ENCODE measurements at places on chromosomes 12 and 14.
A peak's percentile ranks its signal among the peaks of the same experiment; 100 is the strongest.

- DNase-seq, result no peak
These were observed 43.1 kb upstream of the GTF2A1 start for GRCh38 chr14:81263777-81264410.

GRCh38 chr14:89588840-89589296 lies 171.8 kb upstream of the FOXN3 start:
- no peak for DNase-seq

- DNase-seq, result no peak
These were observed 53.4 kb downstream of the LTBP2 start for GRCh38 chr14:74558655-74559054.

DNA sequence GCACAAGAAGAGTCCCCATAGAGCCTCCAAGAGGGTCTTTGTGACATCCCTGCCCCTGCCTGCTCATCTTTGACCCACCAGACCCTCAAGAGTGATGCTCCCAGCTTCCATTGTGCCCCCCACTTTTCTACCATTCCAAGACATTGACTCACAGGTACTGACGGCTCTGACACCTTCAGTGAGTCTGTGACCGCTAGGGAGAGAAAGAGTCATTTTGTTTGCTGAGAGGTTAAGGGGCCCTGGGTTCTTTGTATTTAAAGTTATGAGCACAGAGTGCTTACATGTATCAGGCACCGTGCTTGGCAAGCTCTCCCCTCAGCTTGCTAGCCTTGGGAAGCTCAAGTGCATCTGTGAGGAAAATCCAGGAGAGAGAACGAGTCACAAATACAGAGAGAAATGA lies 7.1 kb upstream of the KRT82 start:
- no peak for DNase-seq

GRCh38 chr12:100666588-100666987 lies 93.1 kb downstream of the GAS2L3 start:
- DNase-seq, result no peak

GRCh38 chr14:59920378-59920683 lies 387 bp downstream of the LRRC9 start:
- no peak for DNase-seq

- DNase-seq, result no peak
These were observed 36.5 kb upstream of the DYNC1H1 start for GRCh38 chr14:101927859-101928258.

DNA sequence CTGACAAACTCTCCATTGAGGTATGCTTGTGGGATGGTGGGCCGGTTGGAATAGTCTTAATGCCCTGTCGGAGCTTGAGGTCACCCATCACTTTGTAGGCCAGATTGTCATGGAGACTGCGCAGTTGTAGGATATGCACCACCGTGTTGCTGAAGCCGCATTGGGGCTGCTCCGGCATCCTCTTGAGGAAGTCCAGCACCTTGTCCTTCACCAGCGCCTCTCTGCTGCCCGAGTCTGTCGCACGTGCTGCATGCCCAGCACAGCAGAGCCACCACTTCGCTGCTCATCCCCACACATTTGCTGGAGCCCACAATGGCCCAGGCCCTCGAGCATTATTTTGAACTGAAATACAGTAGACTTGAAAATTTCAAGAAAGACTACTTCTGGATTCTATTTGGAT lies 61.8 kb downstream of the FBXO33 start:
- DNase-seq, result no peak

DNA sequence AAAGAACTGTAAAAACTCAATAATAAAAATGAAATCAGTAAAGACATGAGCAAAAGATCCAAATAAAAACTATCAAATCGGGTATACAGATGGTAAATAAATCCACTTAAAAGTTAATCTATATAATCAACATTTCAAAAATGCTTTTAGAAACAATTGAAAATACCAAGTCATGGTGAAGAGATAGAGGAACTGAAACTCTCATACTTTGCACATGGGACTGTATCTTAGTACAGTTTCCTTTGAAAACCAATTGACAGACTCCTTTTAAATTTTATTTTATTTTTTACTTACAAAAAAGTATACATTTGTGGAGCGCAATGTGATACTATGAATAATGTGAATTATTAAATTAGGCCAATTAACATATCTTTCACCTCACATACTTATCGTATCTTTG lies 98.6 kb upstream of the FAR2 start:
- no peak for DNase-seq

- DNase-seq, result no peak
These were observed 19.3 kb downstream of the EIF5 start for GRCh38 chr14:103353362-103353761.

GRCh38 chr14:96064866-96065265 lies 25.7 kb downstream of the C14orf132 start:
- DNase-seq, result no peak

DNA sequence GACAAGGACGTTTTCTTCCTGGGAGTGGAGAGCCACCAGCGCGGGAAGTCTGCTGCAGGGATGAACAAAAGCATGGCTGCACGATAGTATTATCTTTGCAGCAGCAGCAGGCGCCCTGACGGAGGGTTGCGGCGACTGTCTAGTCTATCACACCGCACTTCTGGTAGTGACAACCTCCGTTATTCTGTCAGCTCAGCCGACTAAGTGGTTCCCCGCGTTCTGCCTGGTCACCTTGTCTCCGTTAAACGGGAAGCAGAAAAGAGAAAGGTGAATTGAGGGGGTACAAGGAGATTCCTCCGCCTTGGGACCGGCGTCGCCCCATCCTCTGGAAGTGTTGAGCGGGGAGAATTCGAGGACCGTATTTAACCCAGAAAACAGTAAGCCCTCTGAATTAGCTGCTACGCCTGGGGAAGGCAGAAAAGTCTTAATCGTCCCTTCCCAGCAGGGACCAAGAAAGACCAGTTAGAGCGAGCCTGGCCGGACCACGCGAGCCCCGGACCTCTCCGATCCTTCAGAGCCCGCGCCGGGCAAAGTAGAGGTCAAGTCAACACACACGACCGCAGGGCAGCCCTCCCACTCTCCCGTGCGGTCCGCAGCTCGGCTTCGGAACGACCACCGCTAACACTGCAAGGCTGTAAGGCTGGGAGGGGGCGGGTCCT lies 536 bp upstream of the DAAM1 start:
- DNase-seq, result peak; percentile 37

DNA sequence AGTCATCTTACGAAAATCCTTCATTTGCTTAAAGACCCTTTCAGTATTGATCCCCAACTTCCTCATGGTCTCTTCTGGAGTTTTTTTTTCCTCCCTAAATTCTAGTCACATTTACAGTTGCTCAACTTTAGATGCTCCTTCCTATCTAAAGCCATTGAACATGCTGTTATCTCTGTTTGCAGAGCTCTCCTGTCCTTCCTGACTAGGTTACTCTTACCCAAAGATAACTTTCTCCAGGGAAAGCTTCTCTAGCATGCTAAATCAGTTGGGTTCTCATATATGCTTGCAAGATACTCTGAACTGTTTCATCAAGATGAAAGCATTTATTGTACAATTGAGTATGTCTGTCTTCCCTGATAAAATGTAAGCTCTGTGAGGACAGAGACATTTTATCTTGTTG lies 1.8 kb upstream of the RAB21 start:
- no peak for DNase-seq

DNA sequence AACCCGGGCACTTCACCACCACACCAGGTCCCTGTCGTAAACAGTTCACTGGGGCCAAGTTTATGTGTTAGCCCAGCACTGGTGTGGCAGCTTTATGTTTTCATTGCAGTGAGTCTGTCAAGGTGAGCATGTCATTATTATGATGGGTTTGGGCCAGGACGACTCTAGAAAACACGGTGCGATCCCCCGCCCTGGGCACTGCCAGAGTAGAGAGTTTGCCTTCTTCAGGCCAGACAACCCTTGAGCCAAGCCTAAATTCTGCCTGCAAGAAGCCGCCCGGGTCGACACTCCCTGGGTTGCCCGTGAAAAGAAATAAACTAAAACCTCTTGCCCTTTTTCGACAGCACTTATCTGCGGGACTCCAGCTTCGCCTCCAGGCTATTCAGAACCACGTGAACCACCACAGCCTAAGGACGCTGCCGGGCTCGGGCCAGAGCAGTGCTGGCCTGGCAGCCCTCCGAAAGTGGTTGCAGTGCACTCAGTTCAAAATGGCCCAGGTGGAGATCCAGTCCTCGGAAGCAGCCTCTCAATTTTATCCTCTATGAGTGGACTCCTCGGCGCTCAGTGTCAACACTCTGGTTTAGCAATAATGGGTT lies 81.8 kb downstream of the PRIMA1 start:
- no peak for DNase-seq

DNA sequence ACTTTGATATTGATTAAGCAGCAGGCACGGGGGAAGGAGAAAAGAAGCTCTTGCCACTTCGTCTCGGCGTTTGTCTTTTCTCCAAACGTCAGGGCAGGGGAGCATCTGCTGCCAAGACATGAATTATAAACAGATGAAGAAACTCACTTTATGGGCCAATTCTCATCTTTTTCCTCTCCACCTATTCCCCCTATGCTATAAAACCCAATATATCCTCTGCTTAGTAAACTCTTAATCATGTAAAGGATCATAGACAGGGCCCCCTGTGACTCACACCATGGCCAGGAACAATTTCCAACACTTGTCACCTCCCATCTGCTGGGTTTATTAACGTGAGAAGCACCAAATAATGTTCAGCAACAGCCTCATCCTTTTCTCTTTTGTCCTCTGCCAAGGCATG lies 1092.1 kb upstream of the TMEM132C start:
- DNase-seq, result no peak

DNA sequence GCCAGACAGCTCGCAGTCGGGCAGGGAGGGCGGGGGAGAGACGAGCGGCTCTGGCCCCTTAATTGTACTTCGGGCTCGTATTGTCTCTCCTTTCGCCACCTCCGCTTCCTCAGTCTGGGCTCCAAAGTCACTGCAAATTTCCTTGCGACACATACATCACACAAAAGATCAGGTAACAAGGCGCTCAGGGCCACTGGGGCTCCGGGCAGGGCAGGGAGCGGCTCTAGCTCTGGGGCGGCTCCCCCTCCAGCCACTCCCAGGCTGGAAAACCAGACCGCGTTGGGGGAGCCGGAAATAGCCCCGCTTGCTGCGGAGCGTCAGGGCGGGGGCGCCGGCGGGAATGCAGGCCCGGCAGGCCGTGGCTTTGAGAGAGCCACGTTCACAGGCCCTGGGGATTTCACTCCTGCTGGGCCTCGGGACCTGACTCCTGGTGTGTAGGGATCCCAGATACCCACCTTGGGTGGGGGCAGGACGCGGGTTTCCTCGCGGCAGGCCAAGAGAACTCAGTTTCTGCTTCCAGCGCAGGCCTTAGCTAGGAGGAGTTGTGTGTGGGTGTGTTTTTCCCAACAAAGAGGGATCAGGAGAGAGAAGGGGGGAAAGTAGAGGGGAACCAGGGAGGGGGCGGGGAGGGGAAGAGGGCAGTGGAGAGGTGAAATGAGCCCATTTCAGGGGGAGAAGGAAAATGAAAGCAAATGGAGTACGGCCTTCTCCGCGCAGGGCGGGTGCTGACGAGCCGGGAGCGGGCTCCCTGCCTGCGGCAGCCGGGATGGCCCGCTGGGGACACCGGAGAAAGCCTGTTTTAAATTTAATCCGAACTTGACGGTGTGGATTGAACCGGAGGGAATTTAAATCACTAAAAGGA lies 4.4 kb upstream of the HOXC9 start:
- DNase-seq, result no peak

GRCh38 chr12:71155225-71155624 lies 2.6 kb downstream of the TSPAN8 start:
- no peak for DNase-seq

GRCh38 chr12:6965714-6966113 lies 4.8 kb downstream of the PHB2 start:
- no peak for DNase-seq

GRCh38 chr14:74963178-74963704 lies 7.8 kb upstream of the PGF start:
- DNase-seq, result no peak

DNA sequence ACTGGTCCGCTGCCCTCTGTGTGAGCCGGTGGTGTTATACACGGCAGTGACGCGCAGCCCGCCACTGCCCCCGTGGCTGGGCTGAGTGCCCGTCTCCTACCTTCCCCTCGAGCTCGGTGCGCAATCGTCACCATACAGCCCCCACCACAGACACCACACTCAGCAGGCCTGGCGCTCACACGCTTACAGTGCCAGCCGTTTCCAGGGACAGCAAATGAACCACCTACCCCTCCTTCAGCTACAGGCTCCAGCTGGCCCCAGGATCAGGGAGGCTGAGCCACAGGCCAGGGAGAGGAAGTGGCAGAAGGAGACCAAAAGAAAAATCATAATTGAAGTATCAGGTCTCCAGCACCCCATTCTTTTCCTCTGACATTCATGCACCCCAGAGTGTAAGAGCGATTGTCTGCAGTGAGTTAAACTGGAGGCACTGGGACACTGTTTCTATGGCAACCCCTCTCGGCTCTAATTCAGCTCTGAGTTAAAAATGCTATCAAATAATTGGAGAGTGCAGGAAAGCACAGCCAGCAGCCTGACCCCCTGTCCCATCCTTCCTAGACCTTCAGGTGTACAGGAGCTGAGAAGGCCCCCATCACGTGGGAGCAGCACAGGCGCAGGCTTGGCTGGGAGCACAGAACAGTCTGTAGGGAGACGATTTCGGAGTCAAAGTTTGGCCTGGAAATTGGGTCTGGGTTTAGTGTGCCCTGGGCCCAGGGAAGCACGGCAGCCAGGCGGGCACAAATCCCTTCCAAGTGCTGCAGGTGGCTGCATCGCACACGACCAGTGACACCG lies 18.0 kb downstream of the LRTM2 start:
- DNase-seq, result no peak

- no peak for DNase-seq
These were observed 14.7 kb downstream of the GSTZ1 start for GRCh38 chr14:77335576-77335975.

GRCh38 chr12:119468296-119468695 lies 125.3 kb upstream of the TMEM233 start:
- no peak for DNase-seq

GRCh38 chr12:38175538-38175937 lies 141.0 kb upstream of the ALG10B start:
- DNase-seq, result no peak
